CD4-positive, alpha-beta T cell treated with Interleukin-1 beta for 1 hour (primary cell): ENCODE measurements at places on chromosomes 16 and 17.

GRCh38 chr16:10896723-10897122 is 19.7 kb downstream of the CIITA start:
- DNase-seq: no peak

DNA sequence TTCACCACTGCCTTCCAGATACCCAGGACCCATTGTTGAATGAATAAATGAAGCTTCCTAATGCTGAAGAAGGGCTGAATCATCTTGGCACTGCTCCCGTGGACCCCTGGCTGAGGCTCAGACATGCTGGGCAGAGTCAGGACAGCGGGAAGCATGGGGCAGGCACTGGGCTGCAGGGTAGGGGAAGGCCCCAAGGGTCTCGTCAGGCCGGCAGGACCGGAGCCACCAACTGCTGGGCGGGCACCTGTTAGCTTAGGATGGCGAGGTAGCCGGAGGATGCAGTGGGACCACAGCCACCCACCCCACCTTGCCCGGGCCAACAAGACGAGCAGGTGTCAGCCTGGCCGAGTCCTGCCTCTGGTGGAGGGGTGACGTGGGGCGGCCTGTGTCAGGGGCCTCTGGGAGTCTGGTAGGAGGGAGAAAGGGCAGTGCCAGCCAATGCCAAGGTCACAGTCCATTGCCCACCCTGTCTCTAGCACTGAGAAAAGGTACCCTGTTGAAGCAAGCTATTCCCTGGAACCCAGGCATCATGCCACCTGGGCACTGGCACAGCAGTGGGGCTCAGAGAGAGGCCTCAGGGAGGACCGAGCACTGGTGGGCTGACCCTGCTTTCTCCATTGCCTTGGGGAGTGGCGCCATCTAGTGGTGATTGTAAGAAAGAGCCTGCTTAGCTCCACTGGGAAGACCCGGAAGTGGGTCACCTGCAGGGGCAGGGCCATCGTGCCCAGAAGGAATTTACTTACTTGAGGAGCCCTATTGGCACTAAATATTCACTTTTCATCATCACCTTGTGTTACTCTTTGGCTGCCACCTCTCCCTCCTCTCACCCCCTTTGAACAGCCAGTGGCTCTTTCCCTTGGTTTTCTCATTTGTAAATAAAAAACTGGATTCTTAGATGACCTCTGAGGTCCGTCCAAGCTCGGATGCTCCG is 3.0 kb upstream of the DLX3 start:
- DNase-seq: peak; percentile 84

DNA sequence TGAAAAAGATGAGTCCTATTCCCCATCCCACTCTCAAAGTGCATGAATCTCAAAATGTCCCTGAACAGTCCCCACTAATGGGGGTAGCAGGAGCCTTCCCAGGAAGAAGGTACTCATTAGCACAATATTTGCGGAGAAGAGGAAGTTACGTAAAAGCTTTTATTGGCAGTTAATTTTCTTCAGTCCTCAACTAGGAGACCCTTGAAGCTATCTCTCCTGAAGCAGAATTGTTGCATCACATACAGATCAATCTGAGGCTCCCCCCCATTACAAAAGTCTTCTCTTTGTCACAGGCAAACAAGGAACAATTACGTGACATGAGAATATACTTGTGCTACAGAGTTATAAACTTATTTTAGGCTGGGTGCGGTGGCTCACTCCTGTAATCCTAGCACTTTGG is 14.2 kb downstream of the SLFN12L start:
- DNase-seq: no peak

DNA sequence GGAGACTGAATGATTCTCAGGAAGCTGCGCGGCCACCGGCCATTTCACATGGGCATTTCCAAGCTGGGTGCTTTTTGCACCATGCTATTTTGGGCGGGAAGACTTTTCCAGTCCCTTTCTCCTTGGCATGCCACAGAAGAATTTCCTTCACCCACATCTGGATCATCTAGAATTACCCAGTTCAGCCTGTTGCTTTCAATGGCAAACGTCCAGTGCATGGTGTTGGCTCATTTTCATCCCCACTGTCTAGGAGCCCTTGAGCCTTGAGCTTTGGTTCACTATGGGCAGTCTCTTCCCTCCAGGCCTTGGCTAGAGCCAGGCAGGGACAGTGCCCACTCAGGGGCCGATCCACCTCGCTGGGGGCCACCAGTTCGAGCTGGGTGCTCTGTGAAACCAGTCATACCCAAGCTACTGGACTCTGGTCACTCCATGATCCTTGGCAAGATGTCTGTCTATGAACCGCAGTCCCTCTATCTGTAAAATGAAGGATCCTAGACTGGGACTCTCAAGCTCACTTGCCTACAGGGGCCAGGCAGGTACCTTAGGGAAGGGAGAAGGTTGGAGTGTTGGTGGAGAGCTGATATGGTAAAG is 71.1 kb downstream of the CYLD start:
- DNase-seq: no peak

DNA sequence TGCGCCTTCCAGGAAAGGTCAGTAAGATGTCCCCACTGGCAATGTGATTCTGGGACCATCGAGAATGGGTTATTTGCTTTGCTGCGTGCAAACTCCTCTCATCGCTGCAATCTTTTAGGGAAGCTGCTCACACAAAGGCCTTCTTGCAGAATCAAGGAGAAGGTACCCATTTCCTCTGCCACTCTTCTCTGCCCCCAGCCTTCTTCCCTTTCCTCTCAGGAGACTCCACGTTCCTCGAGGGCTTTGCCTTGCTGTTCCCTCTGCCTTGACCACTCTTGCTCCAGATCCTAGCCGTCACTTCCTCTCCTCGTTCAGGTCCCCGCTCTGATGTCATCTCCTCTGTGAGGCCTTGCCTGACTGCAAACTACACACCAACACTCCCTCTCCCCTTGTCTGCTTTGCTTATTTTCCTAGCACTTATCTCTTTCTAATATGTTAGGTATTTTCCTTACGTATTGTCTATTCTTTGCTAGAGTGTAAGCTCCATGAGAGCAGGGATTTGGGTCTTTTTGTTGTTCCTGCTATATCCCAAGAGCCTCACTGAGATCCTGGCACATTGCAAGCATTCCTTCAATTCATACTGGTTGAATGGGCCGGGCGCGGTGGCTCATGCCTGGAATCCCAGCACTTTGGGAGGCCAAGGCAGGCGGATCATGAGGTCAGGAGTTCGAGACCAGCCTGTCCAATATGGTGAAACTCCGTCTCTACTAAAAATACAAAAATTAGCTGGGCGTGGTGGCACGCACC is 5.3 kb upstream of the CRK start:
- DNase-seq: no peak

- no peak for DNase-seq
Observed at GRCh38 chr17:266219-266618, 84.8 kb upstream of the DOC2B start.

DNA sequence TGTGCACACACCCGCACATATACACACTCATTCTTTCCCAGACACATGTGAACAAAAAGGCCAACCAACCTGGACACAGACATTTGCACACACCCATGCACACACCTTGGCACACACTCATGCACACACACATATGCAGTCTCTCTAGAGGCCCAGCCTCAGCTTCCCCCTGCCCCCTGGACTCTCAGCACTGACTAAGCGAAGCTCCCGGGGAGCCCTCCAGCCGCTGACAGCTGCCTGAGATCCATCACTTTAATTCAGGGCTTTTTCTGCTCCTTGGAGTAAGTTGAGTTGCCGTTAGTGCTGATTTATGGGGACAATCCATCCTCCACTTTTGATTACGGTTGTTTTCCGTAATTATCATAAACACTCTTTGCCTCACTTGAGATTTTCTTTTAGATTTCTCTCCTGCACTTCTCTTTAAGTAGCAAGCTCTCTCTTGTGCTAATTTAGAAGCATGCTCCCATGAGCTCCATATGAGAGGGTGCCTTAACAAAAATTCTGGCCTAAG is 158.6 kb upstream of the CDC42EP4 start:
- DNase-seq: no peak

DNA sequence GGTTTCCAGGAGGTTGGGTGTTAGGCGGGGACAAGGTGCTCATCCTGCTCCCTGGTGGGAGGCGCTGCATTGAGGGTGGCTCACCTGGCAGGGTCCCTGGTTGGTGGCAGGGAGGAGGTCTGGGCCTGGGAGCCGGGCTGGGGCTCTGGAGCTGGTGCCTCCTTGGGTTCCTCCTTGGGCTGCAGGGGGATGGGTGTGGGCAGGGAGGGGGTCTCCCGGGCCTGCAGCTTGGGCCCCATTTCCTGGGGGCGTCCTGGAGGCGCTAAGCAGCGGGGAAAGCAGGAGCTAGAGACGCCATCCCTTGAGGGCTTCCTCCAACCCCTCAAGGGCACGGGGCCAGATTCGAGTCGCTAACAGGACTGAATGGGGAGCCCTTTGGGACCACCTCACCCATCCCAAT is 11.1 kb downstream of the CNGB1 start:
- no peak for DNase-seq

- DNase-seq: no peak
Observed at GRCh38 chr17:66945147-66945835, 19.2 kb upstream of the CACNG4 start.

- no peak for DNase-seq
Observed at GRCh38 chr16:25093208-25094061, 18.1 kb upstream of the LCMT1 start.

- peak; percentile 6 for DNase-seq
Observed at GRCh38 chr17:13337864-13338371, 263.8 kb downstream of the HS3ST3A1 start.

DNA sequence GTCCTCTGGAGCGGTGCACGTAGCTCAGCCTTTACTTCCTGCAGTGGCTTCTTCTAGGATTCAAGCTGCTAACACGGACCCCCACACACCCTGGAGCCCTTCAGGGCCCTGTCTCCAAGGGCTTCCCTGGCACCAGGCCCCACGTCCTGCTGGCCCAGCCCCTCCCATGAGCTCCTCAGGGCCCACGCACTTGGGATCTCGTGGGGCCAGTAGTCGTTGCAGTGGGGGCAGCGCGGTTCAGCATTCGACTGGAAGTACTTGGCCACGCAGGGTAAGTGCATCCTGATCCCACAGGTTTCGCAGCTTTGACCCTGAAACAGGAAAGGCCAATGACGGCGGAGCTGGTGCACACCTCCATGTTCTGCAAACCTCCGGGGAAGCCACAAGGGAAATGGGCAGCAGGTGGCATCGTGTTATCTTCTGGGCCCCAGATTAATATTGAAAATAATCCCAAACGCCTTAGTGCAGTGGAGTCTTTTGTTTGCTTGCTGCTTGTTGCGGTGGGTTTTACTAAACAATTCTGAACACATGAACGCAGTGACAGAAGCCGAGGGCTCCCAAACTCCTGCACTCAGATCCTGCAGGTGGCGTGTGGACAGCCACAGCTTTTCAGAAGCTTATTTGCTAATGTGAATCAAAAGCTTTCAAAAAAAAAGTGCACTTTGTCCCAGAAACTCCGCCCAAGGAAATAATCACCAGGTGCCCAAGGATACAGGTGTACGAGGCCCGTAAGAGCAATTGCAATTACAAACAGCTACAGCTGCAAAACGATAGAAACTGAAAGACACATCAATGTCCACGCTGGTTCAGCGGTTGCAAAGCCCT is 22.4 kb downstream of the KDM8 start:
- no peak for DNase-seq

DNA sequence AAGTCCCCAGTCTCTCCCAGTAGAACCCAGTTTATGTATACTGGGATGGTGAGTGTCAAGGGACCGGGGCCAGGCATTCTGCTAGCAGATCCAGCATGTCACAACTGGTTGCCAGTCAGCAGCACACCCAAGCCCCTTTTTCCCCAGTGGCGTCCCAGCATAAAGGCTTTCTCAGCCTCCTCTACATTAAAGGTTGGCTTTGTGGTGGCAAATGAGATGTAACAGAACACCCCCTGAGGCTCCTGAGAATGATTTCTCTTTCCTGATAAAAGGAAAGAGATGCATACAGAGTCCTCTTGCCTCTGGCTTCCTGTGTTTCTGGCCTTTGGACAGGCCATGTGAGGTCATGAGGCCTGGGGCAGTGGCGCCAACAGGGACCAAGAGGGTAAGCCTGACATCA is 27.9 kb downstream of the IRX6 start:
- DNase-seq: no peak

DNA sequence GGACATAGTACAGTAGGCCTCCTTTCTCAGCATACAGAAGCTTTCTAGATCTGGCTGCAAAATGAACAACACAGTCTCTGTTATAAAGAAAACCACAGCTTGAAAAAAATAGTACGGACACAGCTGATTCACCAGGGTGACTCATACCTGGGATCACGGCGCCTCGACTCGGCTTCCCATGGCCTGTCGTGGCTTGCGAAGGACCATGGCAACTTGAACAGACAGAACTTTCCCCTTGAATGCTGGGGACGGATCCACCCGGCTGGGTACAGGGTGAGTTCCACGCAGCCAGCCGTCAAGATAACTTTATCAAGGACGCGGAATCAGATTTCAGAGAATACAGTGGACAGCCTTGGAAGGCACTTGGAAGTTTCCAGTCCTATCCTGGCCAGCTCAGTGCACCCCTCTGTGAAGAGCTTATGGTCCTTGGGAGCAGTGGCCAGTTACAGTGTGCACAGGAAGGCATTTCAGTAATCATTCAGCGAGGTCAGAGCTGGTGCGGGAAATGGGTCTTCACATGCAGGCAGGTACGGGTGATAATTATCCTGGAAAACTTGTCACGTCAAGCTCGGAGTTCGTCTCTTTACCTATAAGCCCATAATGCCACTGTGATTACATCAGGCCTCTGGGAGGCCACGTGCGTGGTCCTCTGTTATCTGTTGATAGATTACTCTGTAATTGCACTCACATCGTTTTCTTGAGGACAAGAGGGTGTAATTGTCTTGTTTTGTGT is 57.9 kb upstream of the MAF start:
- DNase-seq: no peak

DNA sequence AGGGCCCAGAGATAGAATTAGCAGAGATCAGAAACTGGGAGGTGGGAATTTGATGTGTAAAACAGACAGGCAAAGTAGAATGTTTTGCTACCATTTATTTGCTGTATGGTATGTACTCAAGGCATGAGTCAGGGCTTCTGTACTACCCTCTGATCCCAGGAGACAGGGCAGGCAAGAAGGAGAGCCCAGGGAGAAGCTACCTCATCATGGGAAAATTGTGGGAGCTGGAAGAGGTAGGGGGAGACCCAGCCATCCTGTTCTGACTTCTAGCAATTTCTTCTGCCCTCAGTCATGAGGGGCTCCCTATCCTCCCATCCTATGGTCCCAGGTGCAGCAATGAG is 1.7 kb upstream of the PIGS start:
- no peak for DNase-seq

GRCh38 chr17:29836643-29837042 is 93.4 kb downstream of the SSH2 start:
- no peak for DNase-seq

DNA sequence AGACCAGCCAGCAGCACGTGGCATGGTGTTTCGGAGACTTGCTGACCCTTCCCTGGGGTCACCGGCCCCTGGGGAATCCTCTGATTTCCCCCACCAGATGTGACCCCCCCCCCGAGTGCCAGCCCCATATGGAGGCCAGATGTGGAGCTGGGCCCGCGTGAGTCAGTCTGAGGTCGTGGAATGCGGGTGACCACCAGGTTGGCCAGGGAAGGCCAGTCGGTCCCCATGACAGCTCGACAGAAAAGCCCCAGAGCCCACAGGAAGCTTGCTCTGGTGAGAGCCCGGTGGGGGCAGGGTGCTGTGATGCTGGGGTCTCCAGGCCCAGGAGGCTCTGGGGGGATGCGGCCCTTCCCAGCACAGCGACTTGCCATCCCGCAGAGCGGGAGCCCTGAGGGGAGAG is 209.0 kb downstream of the NTN1 start:
- DNase-seq: no peak
